ENCODE measurements at places on chromosomes 6 and 20.

GRCh38 chr20:7741866-7742265, 198.4 kb downstream of the HAO1 start:
- DNase-seq, result no peak

GRCh38 chr20:8073024-8073832, 53.7 kb upstream of the TMX4 start:
- no peak for DNase-seq

DNA sequence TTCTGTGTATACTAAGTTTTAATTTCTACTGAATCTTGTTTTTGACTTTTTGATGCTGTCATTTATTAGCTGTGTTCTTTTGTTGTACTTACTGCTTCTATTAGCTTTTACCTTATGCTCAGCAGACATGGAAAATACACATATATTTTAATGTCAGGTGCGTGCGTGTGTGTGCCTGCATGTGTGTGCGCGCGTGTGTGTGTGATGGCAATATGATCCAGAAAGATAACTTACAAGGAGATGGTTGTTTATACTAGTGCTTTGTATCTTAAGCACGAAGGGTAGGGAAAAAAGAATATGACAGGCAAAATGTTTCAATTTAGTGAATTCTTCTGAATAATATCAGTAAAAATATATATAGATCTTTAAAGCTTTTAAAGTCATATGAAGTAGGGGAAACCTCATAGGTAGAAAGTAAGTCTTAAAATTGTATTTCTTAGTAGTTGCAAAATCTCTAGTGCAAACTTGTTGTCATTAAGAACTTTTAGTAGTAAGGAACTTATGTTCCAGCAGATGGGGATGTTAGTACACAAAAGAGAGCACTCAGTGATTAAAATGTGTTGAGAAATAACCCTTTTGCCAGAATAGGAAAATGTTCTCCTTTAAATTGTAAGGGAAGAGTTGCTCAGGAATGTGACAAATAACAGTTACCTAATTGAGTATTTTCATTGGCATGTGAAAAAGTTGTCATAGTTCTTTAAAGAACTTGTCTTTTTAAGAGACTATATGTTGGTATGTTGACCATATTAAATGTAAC, 13.2 kb downstream of the QKI start:
- DNase-seq, result no peak

- DNase-seq, result peak; percentile 3
Measured at GRCh38 chr6:136920216-136920615, 1.9 kb upstream of the SLC35D3 start.

DNA sequence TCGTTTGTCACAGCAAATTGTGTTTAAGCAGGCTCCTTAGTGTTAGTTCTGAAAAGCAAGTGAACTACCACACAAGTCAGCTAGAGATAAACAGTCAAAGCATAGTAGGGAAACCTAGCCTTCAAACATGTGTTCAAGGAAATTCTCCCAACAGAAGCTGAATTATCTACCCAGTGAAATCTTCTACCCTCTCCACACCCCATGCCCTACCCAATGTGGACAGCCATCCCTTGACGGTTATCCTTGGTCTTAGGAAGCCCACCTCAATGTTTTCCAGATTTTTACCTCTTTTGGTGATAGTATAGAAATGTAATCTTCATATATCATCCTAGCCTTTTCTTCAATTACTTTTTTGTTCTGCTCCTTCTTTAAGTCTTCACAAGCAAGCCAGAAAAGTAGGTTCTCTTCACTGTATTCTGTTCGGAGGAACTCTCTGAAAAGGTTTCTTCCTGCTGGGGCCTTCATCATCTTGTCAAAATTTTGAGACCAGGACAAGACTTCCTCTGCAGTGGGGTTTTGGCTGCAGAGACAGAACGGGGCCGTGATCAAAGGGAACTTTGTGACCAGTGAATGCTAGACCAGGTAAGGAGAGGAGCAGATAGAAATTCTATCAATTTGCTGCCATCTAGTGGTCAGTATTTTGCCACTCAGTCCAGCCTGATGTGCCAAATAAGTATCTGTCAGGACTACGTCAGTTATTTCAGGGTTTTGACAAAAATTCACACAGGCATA, 21.6 kb upstream of the MTRF1L start:
- DNase-seq, result peak; percentile 44

All from activated CD4-positive, alpha-beta T cell treated with anti-CD3 and anti-CD28 coated beads, Interleukin-2, amount 50 U/mL, for 48 hours (primary cell).